ENCODE measurements at places on chromosomes 5 and 9. TPM values are rescaled to one million over a fixed set of nuclear protein-coding genes. Genes with fewer than 3 reads are reported as not detected.

LECT2 gene
- not detected for total RNA-seq

PLAC8L1 gene
- total RNA-seq = 0.45 TPM

C9orf50 gene
- total RNA-seq = not detected

TRIM14 gene
- 65.3 TPM for total RNA-seq

GPX3 gene
- total RNA-seq = not detected

ECSCR gene
- not detected for total RNA-seq

CMYA5 gene
- 0.53 TPM for total RNA-seq

INSL4 gene
- total RNA-seq = not detected

FRRS1L gene
- total RNA-seq = not detected

TMEM245 gene
- total RNA-seq = 22.5 TPM

ABLIM3 gene
- total RNA-seq = 1.2 TPM

PHPT1 gene
- total RNA-seq = 69.8 TPM

ARHGEF28 gene
- total RNA-seq = 2.3 TPM

C8G gene
- total RNA-seq = 7.3 TPM

TIGD6 gene
- total RNA-seq = 2.5 TPM

FAM200C gene
- total RNA-seq = 0.33 TPM

SEMA6A gene
- total RNA-seq = not detected

FOXD4L5 gene
- total RNA-seq = not detected

CENPH gene
- 5.6 TPM for total RNA-seq

LSM11 gene
- total RNA-seq = 2.0 TPM

SLCO6A1 gene
- not detected for total RNA-seq

LMAN2 gene
- total RNA-seq = 114 TPM

PCDHB5 gene
- not detected for total RNA-seq

PTGDS gene
- 361 TPM for total RNA-seq

ARL14EPL gene
- not detected for total RNA-seq

MRPS2 gene
- 24.7 TPM for total RNA-seq

TLN1 gene
- 509 TPM for total RNA-seq

SPAAR gene
- total RNA-seq = not detected

TMEM215 gene
- total RNA-seq = not detected

OBP2B gene
- not detected for total RNA-seq

KIF4B gene
- not detected for total RNA-seq

PCDHGA3 gene
- total RNA-seq = not detected

HARS2 gene
- 42.5 TPM for total RNA-seq

TMEM252 gene
- total RNA-seq = not detected

SPATA31D4 gene
- not detected for total RNA-seq

TGFBR1 gene
- 113 TPM for total RNA-seq

IL17B gene
- not detected for total RNA-seq

HTR4 gene
- not detected for total RNA-seq

RASGRF2 gene
- 5.6 TPM for total RNA-seq

LRRC70 gene
- 29.5 TPM for total RNA-seq

FSTL4 gene
- total RNA-seq = 0.75 TPM

SEMA5A gene
- not detected for total RNA-seq

OR1Q1 gene
- total RNA-seq = not detected

SLC34A1 gene
- total RNA-seq = 0.50 TPM

EDIL3 gene
- not detected for total RNA-seq

OSMR gene
- total RNA-seq = not detected

PCDHB12 gene
- total RNA-seq = not detected

FOXD4 gene
- not detected for total RNA-seq

IFNB1 gene
- not detected for total RNA-seq

GPR151 gene
- not detected for total RNA-seq

TAF11L10 gene
- not detected for total RNA-seq

NR6A1 gene
- 0.07 TPM for total RNA-seq

CCDC183 gene
- 0.75 TPM for total RNA-seq

SLC45A2 gene
- total RNA-seq = not detected

CCNI2 gene
- total RNA-seq = 1.5 TPM

TAF11L5 gene
- not detected for total RNA-seq

PCDHA9 gene
- not detected for total RNA-seq

F12 gene
- 0.66 TPM for total RNA-seq

CARTPT gene
- total RNA-seq = not detected

MEF2C gene
- 9.2 TPM for total RNA-seq

Data from natural killer cell (primary cell).